Testis (tissue), 5 donors: ENCODE measurements at places on chromosomes 4 and X.

DNA sequence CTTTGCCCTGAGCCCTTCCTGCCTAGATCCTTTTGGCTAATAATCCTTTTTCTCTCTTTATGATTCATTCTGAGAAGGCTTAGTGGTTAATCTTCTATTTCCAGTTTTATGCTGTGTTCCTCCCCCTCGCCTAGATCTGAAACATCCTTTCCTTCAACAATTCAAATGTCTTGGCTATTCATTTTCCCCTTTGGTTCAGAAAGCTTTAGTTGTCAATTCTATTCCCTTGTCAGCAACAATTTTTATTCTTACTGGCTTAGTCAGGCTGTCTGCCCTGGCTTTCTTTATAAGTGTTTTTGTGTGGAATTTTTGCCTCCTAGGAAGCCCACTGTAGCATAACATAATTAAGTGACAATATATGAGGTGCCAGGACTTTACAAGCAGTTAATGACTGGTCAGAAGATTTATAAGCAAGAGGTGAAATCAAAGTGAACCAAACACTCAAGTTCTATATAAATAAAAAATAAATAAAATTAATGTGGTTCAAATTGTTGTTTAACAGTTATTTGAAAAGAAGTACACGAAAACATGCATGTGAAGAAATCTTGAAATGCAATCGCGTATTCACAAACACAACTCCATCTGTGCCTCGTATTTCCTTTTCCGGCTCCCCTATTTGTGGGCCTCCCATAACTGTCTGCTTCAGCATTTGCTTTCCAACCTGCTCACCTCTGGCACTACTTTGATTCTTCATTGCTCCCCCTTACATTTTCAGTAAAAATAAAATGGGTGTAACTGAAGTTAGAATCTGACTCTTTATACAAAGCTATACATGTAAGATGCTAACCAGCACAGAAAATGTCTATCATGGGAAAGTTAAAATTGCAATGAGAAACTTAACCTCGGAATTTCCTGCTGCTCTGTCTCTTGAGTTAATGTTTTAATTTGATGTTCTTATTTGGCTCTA, 235.4 kb downstream of the SPRY1 start:
- no peak overlapping the region for H3K4me3 ChIP-seq
- H3K36me3 ChIP-seq: no peaks in the 10 kb centered on the region
- no peaks in the 10 kb centered on the region for H3K4me1 ChIP-seq
- H3K27ac ChIP-seq: no peak overlapping the region
- no peak for DNase-seq
- no peaks in the 10 kb centered on the region for H3K27me3 ChIP-seq

- H3K27ac ChIP-seq: no peak overlapping the region
- H3K4me1 ChIP-seq: no peaks in the 10 kb centered on the region
- no peaks in the 10 kb centered on the region for H3K27me3 ChIP-seq
- H3K36me3 ChIP-seq: no peaks in the 10 kb centered on the region
- H3K4me3 ChIP-seq: no peak overlapping the region
Measured at GRCh38 chrX:123489011-123489410, 243.8 kb downstream of the THOC2 start.

DNA sequence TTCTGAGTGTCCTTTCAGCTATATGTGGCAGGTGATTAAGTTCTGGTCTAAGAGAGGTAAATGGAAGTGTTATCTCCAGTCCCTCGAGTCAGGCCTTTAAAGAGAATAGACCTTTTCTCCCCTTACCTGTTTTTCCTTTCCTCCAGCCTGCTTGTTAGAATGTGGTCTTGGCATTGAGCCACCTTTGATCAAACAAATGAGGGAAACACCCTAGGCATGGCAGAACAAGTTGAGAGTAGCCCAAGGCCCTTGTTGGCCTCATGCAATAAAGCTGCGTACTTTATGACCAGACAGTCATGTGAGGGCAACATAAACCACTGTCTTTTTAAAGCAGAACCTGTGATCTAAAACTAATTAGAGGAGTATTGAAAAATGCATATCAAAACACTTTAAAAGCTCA, 13.2 kb upstream of the IL13RA2 start:
- H3K27me3 ChIP-seq: no peaks in the 10 kb centered on the region
- H3K36me3 ChIP-seq: no peaks in the 10 kb centered on the region
- H3K4me3 ChIP-seq: no peak overlapping the region
- no peaks in the 10 kb centered on the region for H3K4me1 ChIP-seq
- DNase-seq: no peak

- H3K4me3 ChIP-seq: no peak overlapping the region
- DNase-seq: no peak
- H3K4me1 ChIP-seq: no peaks in the 10 kb centered on the region
- no peaks in the 10 kb centered on the region for H3K36me3 ChIP-seq
- no peak overlapping the region for H3K27ac ChIP-seq
Measured at GRCh38 chr4:54545663-54546424, 111.9 kb upstream of the KIT start.

- H3K4me1 ChIP-seq: no peaks in the 10 kb centered on the region
- H3K36me3 ChIP-seq: no peaks in the 10 kb centered on the region
- H3K27me3 ChIP-seq: no peaks in the 10 kb centered on the region
- H3K4me3 ChIP-seq: no peak overlapping the region
Measured at GRCh38 chr4:139443661-139444060, 10.3 kb upstream of the RAB33B start.

GRCh38 chr4:38284294-38285030, 324.3 kb downstream of the PTTG2 start:
- no peak for DNase-seq
- H3K4me1 ChIP-seq: peaks cover 12% of the 10 kb centered on the region
- H3K36me3 ChIP-seq: no peaks in the 10 kb centered on the region
- no peaks in the 10 kb centered on the region for H3K27me3 ChIP-seq
- H3K4me3 ChIP-seq: no peak overlapping the region

- H3K4me3 ChIP-seq: no peak overlapping the region
- no peak for DNase-seq
- H3K4me1 ChIP-seq: peaks cover 15% of the 10 kb centered on the region
- no peaks in the 10 kb centered on the region for H3K27me3 ChIP-seq
Measured at GRCh38 chr4:7137326-7138200, 54.8 kb upstream of the SORCS2 start.

GRCh38 chr4:148203056-148203898, 238.9 kb downstream of the NR3C2 start:
- H3K36me3 ChIP-seq: no peaks in the 10 kb centered on the region
- no peak for DNase-seq
- H3K4me3 ChIP-seq: no peak overlapping the region
- H3K27ac ChIP-seq: no peak overlapping the region
- no peaks in the 10 kb centered on the region for H3K27me3 ChIP-seq
- no peaks in the 10 kb centered on the region for H3K4me1 ChIP-seq

GRCh38 chr4:188110741-188111471, 1.5 kb upstream of the TRIML2 start:
- no peaks in the 10 kb centered on the region for H3K4me1 ChIP-seq
- H3K27me3 ChIP-seq: no peaks in the 10 kb centered on the region
- DNase-seq: no peak
- no peak overlapping the region for H3K27ac ChIP-seq
- H3K36me3 ChIP-seq: no peaks in the 10 kb centered on the region
- no peak overlapping the region for H3K4me3 ChIP-seq

DNA sequence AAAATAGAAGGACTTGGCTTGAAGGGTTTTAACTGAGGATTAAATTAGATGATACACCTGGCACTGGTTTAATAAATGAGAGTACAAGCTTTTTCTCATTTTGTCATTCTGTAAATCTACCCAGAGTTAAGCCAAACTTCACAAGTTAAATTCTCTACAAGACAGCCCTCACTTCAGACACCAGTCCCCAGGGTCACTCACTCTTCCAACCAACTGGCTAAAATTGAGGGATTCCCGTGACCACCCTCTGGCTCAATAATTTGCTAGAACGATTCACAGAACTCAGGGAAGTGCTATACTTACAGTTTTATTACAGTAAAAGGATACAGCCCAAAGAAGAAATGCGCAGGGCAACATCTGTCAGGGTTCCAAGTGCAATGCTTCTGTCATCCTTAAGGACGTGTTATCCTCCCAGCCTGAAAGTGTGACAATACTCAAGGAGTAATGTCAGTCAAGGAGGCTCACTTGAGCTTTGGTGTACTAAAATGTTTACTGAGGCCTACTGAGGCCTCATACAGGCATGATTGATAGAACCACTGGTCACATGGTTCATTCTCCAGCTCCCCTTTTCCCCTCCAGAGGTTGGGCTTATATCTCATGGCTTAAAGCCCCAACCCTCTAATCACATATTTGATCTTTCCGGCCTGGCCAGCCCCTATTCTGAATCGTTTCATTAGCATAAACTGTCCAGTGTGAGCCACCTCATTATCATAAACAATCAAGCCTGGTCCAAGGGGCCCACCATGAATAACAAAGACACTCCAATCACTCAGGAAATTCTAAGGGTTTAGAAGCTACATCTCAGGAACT, 9.6 kb upstream of the TMSB4X start:
- H3K4me3 ChIP-seq: no peak overlapping the region
- H3K27me3 ChIP-seq: no peaks in the 10 kb centered on the region
- no peak for DNase-seq
- no peaks in the 10 kb centered on the region for H3K4me1 ChIP-seq
- no peaks in the 10 kb centered on the region for H3K36me3 ChIP-seq
- no peak overlapping the region for H3K27ac ChIP-seq

DNA sequence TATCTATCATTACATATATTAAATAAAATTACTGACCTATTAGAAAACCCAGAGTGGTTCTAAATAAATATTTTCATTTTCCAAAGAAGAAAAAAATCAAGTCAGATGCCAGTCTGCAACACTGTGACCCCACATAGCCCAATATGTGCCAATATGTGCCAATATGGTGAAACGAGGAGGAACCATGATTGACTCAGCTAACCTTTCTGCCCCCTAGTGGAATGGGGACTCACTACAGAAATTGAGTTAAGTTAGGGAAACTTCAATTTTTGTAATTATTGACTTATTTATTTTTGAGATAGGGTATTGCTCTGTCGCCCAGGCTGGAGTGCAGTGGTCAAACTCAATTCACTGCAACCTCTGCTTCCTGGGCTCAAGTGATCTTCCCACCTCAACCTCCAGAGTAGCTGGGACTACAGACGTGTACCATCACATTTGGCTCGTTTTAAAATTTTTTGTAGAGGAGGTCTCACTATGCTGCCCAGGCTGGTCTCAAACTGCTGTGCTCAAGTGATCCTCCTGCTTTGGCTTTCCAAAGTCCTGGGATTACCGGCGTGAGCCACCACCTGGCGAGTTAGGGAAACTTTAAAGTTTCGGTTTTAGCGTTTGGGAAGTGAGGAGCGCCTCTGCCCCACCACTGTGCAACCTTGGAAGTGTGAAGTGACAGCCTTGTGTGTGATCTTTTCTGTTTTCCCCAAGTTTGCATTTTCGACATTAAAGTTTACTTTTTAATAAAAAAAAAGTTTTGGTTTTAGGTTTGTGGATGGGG, 116.8 kb upstream of the SHISA3 start:
- no peak for DNase-seq
- no peak overlapping the region for H3K27ac ChIP-seq
- H3K4me3 ChIP-seq: no peak overlapping the region
- no peaks in the 10 kb centered on the region for H3K36me3 ChIP-seq
- no peaks in the 10 kb centered on the region for H3K27me3 ChIP-seq

DNA sequence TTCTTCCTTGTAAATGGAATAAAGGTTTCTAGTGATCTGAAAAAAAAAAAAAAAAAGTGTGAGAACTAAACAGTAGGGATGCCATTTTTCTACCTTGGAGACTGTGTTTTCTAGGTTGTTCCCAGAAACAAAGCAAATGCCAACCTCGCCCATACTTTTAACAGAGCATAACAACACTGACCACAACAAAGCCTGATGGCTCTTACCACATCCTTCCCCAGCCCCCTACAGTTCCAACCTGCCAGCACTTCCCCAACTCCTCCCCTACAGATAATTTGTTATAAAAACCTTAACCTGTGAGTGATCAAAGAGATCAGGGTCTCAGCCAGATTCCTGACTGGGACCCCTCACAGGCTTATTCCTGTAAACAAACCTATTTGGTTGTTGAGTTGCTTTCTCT, 940.0 kb downstream of the SH3BGRL start:
- H3K4me1 ChIP-seq: no peaks in the 10 kb centered on the region
- H3K36me3 ChIP-seq: no peaks in the 10 kb centered on the region
- DNase-seq: no peak

DNA sequence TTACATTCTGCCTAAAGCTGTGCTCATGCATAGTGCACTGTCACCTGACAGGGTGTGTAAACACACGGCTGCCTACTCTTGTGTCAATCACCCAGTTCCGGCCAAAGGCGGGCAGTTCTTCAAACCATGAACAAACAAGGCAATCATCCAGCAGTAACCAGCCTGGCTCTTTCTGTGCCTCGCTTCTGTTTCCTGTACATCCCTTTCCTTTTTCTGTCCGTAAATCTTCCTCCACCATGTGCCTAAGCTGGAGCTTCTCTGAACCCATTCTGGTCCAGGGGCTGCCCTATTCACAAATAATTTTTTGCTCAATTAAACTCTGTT, 60.8 kb upstream of the CBR4 start:
- DNase-seq: no peak
- no peak overlapping the region for H3K4me3 ChIP-seq
- no peaks in the 10 kb centered on the region for H3K4me1 ChIP-seq
- H3K27me3 ChIP-seq: no peaks in the 10 kb centered on the region
- H3K27ac ChIP-seq: peak overlapping the region; percentile 53

DNA sequence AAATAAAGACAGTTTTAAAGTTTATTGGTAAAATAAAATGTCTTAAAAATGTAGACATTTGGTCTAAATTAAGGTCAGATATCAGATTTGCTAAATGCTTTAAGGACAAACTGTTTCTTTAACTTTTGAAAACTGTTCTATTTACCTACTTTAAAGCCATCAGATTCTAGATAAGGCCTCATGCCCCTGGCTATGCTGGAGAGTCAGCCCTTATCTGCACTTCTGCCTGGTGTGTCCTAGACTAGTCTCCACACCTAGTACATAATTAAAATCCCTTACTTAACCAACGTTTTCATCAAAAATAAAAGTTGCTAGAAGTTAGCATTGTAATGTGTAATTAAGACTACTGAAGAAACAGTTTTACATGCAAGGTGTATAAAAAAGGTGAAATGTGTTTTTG, 25.6 kb downstream of the HSD17B11 start:
- H3K4me3 ChIP-seq: no peak overlapping the region
- no peak for DNase-seq
- H3K27ac ChIP-seq: no peak overlapping the region
- H3K27me3 ChIP-seq: no peaks in the 10 kb centered on the region

DNA sequence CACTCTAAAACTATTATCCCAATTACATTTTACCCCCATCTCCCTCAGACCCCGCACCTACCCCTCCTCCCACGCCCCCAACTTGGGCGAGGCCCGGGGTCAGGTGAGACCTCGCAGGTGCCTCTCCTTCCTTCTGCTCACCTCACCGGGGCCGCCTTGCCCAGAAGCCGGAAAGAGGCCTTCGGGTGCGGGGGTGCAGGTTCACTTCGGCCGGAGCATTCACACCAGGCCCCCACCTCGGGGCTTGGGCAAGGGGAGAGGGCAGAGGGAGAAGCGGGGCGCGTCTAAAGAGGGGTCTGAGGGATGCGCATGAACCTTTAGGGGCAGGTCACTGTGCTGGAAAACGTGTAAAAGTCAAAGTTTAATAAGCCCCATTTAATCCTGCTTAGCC, 427 bp downstream of the ZNF182 start:
- H3K27ac ChIP-seq: peak overlapping the region; percentile 39
- no peaks in the 10 kb centered on the region for H3K36me3 ChIP-seq
- peak overlapping the region; percentile 60 for H3K4me3 ChIP-seq
- DNase-seq: no peak
